Stimulated activated CD4-positive, alpha-beta T cell treated with anti-CD3 and anti-CD28 coated beads, Interleukin-1b, Interleukin-23, amount 100 ng/mL, for 1 hour (primary cell): ENCODE measurements at places on chromosomes 4 and X.

- no peak for DNase-seq
Observed at GRCh38 chrX:55484948-55485347, 4.7 kb downstream of the USP51 start.

- no peak for DNase-seq
Observed at GRCh38 chr4:70627620-70628019, 924 bp upstream of the ENAM start.

GRCh38 chr4:17012451-17012850, 114.0 kb upstream of the LDB2 start:
- no peak for DNase-seq

GRCh38 chrX:31112226-31112999, 40.6 kb upstream of the FTHL17 start:
- DNase-seq, result no peak

DNA sequence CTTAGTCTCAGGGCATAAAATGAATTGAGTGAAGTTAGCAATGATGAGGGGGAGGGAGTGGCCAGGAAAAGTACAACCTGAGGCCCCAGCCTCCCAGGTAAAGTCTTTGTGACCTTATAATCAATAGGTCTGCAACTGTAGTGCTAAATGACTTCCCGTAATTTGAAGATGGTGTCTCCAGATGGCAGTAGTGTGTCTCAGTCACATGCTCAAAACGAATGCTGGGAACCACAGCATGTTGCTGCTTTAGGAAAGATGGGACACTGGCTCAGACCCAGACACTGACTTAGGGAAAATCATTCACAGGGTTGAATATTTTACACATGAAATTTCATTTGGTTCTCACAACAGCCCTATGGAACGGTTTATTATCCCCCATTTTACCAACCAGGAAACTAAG, 10.3 kb downstream of the SRPX2 start:
- no peak for DNase-seq

DNA sequence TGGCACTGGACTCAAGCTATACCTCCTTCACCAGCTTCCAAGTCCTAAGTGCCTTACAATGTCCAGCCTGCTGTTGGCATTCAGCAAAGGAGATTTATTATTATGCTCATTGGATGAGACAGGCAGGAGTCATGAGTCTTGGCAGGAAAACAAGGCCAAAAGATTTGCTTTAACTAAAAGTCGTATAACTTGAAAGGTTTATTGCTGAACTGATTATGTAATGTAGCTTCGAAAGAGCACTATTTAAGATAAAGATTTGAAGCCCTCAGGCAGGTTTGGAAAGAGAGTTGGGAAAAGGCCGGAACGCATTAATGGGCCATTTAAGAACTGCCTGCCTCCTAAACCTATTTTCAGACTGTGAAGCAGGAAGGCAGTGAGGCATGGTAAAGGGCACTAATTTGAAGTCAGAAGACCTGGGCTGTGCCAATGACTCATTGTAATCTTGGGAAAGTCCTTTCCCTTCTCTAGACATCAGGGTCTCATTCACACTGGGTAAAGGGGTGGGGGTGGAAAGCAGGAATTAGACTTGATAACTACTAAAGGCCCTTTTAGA, 280.5 kb upstream of the EDA2R start:
- no peak for DNase-seq

DNA sequence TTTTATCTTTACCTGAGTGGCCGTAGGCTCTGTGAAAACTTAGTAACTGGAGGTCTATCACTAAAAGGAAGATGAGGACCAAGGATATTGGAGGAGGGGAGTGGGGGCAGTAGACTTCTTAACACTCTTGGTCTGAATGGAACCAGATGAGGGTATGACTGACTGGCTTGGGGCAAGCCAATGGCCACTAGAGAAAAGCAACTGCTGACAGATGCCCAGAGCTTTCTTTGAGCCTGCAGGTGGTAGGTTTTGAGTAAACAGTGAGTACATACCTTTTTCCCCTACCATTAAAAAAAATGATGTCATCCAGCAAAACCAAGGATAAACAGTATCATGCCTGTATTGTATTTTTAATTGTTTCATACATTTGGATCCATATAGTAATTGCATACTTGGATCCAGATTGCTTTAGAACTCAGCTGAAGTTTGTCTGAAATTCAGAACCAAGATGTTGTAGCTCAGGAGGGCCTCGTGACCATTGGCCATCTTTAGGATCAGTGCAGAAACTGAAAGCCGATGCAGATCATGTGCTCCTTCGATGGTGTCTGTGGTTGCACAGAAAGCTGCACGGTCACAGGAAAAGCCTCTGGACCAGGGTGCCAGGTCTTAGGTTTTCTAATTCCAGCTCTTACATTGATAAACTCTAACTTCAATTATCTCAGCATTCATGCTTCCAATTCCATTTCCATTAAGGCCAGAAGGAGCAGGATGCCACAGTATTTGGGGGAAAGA, 131.0 kb downstream of the PDGFRA start:
- DNase-seq, result no peak

DNA sequence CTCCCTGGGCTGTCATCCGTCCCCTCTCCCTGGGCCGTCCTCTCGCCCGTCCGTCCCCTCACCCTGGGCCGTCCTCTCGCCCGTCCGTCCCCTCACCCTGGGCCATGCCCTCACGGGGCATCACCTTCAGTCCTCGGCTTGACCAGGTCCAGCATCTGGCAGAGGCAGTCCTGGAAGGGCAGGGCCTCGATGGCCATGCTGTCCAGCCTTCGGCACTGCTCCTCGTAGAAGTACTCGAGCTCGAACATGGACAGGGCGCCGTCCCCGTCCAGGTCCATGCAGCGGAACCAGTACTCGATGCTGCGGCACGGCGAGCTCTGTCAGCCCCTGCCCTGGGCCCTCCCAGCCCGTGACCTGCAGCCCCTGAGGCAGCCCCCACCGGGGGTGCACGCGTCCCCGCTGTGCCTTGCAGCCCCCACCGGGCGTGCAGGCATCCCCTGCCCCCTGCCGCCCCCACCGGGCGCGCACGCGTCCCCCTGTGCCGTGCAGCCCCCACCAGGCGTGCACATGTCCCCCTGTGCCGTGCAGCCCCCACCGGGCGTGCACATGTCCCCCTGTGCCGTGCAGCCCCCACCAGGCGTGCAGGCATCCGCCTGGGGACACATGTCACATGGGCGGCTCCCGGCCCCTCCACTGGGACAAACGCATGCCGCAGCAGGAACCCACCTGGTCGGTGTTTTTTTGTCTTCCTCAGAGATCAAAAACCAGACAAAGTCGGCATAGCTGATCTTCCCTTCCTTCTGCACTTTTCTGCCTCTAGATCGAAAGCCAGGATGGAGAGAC, 22.2 kb upstream of the GTPBP6 start:
- no peak for DNase-seq

DNA sequence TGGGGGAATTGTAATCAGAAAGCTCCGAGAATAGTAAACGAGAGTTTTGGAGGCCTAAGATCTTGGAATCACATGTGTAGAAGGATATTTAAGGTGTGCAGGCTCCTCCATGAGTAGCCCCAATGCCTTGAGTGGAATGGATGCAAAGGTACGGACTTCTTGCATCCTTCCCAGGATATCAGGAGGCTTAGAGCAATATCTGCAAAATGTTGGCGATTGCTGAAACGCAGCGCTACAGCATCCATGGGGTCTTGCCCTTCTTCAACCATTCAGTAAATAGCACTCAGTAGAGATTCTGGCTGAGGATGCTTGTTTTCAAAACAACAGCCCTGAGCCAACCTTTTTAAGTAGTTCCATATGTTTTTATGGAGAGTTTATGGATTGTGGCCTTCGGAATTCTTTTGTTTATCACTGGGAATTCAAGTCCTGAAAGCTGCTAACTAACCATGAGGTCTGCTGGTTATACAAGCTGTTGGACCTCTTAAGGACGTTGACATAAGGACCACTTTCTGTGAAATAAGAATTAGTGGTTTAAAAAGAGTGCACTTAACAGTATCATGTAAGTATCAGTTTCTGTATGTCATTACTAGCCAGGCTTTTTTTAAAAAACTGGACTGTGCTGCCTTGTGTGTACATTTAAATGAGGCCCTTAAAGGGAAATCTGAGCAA, 228.8 kb upstream of the PGRMC2 start:
- no peak for DNase-seq

DNA sequence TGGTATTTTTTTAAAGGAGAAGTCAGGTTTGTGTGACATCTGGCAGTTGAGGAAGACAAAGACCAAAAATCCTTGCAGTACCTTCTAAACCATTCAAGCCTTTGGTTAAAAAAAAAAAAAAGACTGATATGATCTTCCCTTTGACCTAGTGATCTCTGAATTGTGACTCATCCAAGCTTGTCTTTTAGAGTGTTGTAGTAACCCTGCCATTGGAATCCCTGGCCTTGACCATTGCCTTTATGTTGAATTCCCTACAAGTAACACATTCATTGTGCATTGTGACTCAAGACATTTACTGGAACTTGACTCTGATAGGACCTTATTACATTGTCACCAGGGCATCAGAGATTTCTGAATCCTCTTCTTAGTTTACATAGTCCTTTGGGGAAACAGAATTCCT, 1469.0 kb downstream of the TECRL start:
- DNase-seq, result no peak

- DNase-seq, result no peak
Observed at GRCh38 chr4:113080050-113080449, 30.6 kb downstream of the ANK2 start.

- DNase-seq, result no peak
Observed at GRCh38 chr4:8141935-8142334, 16.7 kb downstream of the ABLIM2 start.

DNA sequence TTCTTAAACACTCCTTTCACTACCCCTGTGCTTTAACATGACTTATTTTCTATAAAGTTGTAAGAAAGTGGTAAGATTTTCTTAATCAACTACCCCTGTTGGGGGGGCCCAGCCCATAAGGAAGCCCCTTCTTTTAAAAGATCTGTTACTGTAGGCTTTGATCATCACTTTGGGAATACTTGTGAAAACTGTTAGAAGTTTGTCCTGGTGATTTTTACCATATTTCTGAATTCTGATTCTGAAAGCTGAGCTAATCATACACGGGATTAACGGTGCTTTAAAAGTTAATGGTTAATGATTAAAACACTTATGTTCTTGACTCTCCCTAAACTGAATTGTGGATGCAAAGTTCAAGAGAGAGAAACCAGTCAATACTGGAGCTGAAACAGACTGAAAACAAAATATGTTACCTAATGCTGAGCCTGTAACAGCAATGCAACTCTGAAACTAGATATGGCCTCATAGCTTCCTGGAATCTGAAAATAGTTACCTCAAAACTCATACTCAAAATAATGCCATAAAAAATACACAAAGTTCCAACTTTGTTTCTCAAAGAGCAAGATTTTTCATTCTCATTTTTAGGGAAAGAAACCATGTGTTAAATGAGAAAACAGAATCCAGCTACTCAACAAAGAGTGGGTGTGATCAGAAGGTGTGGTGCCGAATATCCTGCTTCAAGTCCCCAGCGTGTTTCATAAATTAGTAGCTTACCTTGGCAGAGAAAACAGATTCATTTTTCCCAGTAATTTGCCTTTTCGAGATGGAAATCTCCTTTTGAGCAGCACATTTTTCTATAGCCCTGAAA, 31.6 kb downstream of the ADH7 start:
- no peak for DNase-seq

GRCh38 chr4:182065255-182065654, 177.9 kb upstream of the TENM3 start:
- no peak for DNase-seq

- no peak for DNase-seq
Observed at GRCh38 chr4:38333219-38333618, 330.8 kb upstream of the KLF3 start.

- no peak for DNase-seq
Observed at GRCh38 chr4:179855469-179855868, 2387.7 kb upstream of the TENM3 start.

DNA sequence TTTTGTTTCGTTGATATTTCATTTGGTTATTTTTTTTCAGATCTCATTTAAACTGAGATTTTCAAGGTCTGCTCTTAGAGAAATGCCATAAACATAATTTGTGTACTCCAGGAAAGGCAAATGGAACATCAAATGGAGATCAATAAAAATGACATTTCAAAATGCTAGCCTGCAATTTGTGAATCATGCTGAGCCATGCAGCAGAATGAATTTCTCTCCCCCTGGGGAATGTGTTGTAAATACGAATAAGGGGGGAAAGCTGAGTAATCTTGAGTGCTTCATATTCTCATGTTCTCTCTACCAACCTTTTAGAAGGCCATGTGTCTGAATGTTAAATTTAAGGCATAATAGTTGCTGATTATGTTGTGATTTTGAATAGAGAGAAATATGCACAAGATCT, 7.8 kb downstream of the ZCCHC4 start:
- no peak for DNase-seq

GRCh38 chr4:2546286-2546823, 9.9 kb downstream of the FAM193A start:
- no peak for DNase-seq

DNA sequence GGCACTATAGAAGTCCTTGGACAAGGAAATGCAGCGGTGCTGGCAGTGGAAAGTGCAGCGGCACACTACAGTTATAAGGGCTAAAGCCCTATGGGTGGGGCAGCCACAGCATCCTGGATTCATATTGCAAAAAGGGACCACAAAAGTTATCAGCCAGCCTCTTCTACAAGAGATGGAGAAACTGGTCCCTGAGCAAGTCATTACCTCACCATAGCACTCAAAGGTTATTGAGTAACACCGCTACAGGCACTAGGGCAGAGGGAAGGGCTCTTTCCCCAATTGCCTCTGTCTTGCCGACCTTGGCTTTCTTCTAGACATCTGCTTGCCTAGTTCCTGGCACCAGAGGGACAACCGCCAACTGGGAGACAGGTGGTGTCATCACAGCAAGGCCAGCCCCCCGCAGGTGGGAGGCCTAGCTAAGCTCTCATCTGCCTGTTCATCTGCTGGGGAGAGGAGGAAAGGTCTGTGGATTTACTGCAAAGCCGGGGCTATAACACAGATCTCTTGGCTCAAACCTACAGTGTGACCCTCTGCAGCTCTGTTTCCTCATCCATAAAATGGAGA, 600.0 kb downstream of the BCOR start:
- DNase-seq, result no peak

GRCh38 chrX:109735202-109735744, 2.2 kb upstream of the ACSL4 start:
- no peak for DNase-seq

GRCh38 chr4:148215202-148215601, 227.0 kb downstream of the NR3C2 start:
- no peak for DNase-seq

- DNase-seq, result no peak
Observed at GRCh38 chr4:7808752-7809151, 130.9 kb downstream of the AFAP1 start.

- DNase-seq, result no peak
Observed at GRCh38 chr4:78292341-78292740, 235.2 kb downstream of the FRAS1 start.

DNA sequence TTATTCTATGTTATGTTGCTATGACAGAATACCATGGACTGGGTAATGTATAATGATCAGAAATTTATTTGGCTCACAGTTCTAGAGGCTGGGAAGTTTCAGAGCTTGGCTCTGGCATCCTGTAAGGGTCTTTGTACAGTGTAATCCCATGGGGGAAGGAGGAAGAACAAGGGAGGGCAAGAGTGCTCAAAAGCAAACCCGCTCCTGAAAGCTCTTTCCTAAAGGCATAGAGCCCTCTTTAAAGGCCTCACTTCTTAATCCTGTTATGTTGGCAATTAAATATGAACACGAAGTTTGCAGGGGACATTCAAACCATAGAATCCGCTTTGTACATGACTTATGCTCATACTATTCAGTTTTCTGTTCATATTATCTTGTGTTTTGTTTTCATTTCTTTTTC, 191.3 kb upstream of the CTSO start:
- DNase-seq, result no peak

GRCh38 chr4:101885574-101885973, 95.0 kb downstream of the BANK1 start:
- DNase-seq, result no peak
